ENCODE measurements at places on chromosomes 2 and 18.

DNA sequence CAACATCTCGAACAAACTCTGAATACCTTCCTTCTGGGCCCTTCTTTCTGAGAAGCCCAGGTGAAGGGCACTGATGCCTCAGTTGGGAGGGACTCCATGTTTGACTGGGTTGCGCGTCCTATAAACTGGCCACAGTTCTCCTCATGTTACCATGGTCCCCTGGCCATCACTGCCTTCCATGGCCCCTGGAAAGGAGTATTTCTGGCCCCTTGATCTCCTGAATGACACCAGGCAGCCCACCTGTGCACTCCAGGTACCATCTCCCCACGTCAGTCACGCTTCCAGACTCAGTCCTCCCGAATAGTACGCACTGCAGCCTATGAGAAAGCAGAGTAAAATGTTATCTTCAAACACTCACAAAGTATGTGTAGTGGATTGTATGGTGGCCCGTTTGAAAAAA lies 73.9 kb downstream of the ACKR3 start:
- DNase-seq: no peak

- no peak for DNase-seq
These were observed 219.6 kb downstream of the CD226 start for GRCh38 chr18:69727912-69728572.

- no peak for DNase-seq
These were observed 32.8 kb upstream of the CELF4 start for GRCh38 chr18:37598396-37598795.

DNA sequence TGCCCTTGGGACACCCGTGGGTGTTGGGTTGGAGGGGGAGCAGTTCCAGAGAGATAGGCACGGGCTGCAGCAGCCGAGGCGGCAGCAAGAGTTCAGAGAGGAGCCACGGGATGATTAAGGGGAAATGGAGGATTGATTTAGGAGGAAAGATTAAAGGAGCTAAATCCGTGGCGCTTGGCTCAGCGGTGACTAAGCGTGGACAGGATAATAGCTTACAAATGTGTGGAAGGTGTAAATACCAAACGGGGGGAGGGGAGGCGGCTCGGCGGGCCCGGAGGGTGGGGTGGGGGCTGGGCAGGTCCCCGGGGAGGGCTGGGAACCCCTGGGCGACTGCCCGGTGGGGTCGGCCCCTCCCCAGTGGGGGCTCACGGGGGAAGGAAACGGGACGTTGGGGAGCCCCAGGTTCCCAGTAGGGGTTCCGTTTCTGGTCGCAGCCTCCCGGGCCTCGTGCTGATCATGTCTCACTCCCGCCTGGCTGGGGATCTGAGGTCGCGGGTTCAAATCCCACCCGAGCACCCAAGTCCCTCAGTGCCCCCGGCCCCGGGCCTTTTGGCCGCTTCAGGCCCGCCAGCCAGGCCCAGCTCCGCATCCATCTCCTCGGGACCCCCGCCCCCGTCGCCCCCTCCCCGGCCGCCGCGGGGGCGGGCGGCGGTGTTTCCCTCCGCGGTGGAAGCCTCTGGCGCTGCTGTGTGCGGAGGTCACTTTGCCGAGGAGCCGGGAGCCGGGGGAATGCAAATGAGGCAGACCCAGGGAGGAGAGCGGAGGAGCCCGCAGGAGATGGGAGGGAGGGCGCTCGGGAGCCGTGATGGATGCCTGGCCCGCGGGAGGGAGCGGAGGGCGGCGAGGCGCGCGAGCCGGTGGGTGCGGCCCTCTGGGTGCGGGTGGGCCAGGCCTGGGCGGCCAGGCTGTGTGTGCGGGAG lies 8.1 kb downstream of the ASIC4 start:
- no peak for DNase-seq

DNA sequence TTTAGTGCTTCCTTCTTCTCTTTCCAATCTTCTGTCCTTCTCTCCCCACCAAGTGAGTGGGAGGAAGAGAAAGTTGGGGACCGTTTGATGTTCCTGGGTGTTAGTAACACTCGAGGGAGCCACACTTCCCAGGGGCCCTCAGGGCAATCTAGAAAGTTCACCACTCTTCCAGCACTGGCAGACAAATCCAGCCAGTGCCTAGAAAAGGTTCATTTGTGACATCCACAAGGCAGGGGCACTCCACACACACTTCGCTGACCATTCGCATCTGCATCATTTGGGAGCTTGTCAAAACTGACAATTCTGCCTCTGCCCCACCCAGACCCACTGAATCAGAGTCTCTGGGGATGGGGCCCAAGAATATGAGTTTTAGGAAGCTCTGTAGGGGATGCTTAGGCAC lies 86.8 kb upstream of the ST3GAL5 start:
- DNase-seq: no peak

GRCh38 chr2:64787698-64788097 lies 134.0 kb upstream of the SERTAD2 start:
- DNase-seq: no peak

DNA sequence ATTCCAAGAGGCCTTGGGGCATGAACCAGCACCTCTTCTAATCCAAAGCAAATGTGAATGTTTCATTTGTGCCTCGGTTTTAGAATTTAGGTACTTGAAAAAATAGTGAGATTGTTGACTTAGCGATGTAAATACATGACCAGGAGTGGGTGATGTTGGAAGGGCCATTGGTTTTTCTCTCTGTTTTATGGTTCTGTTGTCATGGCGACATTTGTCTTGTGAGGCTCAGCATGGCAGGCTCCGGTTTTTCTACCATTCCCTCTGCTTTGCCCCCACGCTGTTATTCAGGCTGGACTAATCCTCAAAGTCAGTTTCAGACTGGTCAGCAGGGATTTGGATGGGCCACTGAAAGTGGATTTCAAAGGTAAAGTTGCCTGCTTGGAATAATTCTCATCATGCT lies 255.4 kb downstream of the ALPK2 start:
- no peak for DNase-seq

DNA sequence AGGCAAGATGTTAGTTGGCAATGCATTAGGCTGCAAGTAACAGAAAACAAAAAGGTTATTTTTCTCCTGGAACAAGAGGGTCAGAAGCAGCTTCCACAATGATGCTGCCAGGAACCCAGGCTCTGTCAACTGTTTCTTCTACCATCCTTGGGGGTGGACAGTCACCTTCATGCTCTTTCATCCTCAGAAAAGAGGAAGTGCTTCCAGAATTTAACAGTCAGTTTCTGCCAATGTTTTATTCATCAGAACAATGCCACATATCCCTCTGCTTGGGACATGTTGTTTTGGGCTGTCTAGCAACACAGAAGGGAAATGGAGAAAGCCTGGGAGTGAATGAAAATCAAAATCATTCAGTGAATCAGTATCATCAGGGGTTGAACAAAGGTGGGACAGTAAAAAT lies 7.1 kb downstream of the TMEM182 start:
- no peak for DNase-seq

GRCh38 chr2:85724731-85725181 lies 29.0 kb upstream of the ATOH8 start:
- no peak for DNase-seq

DNA sequence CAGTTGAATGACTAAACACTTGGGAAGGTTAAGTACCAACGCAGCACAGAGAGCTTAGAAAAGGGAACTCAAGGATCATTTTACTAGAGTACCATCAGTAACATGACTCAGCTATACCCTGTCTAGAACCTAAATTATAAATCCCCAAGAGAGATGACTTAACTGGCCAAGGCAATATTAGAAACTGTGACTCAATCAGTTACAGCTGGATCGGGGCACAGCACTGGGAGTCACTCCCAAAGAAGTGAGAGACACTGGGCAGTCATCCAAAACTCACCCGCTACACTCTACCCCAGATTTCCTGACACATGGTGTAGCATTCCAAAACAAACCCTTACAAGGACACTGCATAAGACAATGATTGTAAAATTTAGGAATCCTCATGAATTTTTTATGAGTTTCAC lies 17.7 kb downstream of the IWS1 start:
- DNase-seq: no peak

GRCh38 chr2:233822101-233822771 lies 32.1 kb downstream of the HJURP start:
- DNase-seq: no peak

GRCh38 chr2:120278901-120279300 lies 26.2 kb downstream of the RALB start:
- DNase-seq: no peak

DNA sequence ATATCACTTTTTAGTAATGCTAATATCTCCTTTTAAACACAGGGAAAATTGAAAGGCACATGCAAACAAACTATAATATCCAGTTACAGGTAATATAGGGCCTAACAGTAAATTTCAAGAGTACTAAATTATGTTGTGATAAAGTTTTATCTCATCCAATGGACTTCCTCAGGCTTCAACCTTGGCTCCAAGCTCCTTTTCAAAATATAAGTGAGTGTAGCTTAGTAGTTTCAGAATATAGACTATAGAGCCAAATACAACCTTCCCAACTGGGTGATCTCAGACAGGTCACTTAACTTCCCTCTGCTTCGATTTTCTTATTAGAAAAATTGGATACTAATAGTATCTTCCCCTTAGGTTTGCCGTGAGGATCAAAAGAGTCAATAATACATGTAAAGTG lies 93.5 kb upstream of the PARD3B start:
- DNase-seq: no peak
